ENCODE measurements at places on chromosomes 3 and 15.

GRCh38 chr3:73549051-73549600, 75.6 kb downstream of the PDZRN3 start:
- no peak for DNase-seq

DNA sequence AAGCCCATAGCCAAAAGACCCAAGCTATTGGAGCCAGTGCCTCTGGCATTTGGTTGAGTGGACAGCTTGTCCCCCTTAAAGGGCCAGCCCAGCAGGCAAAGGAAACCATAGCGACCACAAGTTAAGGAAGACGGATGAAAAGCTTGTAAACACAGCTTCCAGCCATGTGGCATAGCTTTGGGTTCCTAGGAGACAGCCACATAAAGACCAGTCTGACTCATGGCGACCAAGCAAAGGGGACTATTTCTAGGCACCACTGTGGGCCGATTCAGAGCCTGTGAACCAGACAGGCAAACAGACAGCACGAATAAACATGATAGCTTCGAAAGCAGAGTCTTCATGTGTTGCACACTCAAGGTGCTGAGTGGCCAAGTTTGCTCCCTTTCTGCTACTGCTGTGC, 30.5 kb upstream of the SRGAP3 start:
- no peak for DNase-seq

DNA sequence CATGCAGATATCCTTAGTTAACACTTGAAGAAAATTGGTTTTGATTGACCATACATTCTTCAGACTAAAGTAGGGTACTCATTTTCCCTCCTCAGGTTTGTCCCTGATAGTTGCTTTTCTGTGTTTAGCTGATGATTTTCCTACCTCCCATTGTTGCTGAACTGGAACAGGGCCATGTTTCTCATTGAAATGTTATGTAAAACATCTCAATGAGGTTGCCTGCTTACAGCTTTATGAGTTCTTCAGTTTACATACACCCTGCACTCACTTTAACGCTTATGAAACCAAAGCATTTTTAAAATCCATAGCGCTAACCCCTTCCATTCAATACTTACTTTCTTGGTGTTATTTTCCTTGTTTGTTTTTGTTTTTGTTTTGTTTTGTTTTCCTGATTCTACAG, 61.9 kb downstream of the HMG20A start:
- DNase-seq: no peak

DNA sequence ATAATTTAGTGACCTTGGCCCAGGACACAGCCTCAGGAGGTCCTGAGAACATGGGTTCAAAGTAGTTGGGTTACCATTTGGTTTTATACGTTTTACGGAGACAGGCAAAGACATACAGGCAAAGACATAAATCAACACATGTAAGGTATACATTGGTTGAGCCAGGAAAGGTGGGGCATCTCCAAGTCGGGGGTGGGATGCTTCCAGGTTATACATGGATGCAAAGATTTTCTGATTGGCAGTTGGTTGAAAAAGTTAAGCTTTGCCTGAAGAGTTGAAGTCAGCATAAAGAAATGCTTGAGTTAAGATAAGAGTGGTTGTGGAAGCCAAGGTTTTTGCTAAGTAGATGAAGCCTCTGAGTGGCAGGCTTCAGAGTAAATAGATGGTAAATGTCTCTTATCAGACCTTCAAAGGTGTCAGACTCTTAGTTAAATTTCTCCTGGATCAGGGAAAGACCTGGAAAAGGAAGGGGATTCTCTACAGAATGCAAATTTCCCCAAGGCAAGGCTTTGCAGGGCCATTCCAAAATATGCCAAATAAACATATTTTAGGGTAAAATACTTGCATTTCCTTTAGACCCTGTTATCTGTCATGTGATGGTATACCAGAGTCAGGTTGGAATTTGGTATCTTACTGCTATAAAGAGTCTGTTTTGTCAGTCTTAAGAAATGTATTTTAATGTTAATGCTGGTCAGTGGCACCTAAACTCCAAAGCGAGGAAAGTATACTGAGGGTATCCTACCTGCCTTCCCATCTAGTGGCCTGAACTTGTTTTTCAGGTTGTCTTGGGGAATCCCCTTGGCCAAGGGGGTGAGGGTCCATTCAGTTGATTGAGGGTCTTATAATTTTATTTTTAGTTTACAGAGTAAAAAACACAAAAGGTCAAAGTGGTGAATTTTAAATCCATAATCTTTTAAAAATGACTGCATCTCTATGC, 8.2 kb upstream of the PDHB start:
- no peak for DNase-seq

All from activated CD4-positive, alpha-beta T cell treated with anti-CD3 and anti-CD28 coated beads for 48 hours (primary cell).